ENCODE measurements at places on chromosomes 3 and 15.

DNA sequence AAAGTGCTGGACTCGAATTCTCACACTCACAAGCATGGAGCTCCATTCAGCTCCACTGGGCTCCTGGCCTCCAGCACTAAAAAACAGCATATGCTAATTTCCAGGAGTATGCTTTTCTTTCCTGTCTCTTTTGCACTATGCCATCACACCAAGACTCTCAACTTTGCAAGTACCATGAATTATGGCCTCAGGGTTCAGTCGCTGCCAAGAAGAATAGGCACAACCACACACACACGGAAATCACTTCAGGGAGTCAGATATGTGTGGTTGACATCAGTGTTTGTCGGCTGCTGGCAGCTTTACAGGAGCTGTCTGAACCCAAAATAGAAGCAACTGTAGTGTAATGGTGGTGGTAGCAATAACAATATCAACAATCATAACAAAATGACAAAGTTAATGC lies 305.0 kb upstream of the SLCO3A1 start:
- DNase-seq, result no peak

- DNase-seq, result no peak
Measured at GRCh38 chr15:60801395-60801794, 322.5 kb upstream of the ICE2 start.

DNA sequence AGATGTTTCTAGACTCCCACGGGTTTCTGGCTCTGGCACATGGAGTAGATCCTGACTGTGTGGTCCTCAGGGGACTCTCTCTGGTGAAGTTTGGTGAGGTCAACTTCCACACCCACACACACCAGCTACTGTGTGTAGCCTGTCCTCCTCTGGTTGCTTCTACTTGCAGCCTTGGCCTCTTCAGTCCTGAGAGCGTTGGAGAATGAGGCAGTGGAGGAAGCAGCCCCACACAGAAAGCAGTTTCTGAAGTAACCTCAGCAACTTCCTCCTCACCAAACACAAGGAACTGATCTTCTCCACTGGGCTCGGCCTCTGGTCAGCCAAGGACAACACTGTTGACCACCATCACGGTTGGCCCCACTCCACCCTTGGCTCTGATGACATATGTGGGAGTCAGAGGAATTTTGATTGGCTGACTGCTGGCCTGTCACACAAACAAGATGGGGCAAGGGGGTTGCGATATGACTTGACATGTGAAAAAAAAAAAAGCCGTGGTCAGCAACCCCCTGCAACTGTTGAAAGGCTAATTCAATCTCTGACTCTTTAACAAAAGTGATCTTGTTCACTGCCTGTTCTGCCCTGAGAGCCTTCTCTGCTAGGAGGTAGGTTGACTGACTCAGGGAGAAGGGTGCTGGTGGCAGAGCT lies 19.6 kb downstream of the CD86 start:
- no peak for DNase-seq

DNA sequence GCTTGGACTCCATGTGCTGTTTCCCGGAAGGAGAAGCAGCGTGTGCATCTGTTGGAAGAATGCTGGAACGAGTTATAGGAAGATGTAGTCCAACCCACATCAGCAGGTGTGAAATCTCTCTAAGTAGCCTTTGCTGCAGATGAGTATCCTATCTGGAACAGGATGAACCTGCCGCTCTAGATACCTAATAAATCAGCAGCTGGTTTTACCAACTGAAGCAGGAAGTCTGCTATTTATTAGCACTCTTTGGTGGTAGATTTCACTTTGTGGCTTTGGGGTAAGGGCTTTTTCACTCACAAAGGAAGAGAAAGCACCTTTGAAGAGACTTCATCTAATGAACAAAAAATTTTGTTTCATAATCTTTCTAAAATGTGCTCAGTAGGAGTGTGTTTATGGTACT lies 66.4 kb downstream of the DCUN1D1 start:
- peak; percentile 37 for DNase-seq

DNA sequence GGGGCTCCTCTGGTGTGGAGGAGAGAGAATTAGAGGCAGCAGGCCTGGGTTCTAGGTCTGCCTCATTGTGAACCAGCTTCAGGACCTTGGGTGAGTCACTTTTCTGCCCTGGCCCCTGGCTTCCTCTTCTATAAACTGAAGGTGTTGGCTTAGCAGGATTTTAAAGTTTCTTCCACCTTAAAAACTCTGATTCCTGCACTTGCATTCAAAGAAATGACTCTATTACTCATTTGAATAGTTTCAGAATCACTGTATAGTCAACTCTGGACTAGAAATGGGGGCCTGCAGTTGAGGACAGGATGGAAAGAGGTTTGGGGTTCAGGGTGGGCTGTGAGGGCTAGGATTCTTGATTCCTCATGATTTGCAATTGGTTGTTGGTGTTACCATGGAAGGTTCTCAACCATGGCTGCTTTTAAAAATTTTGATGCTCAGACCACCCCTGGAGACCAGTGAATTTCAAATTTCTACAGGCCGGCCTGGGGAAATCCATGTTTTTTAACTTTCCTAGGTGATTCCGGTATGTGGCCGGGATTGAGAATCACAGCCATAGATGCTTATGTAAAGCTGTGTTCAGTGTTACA lies 19.9 kb downstream of the SMAD3 start:
- DNase-seq, result no peak

GRCh38 chr3:144463911-144464310 lies 492.3 kb downstream of the DIPK2A start:
- no peak for DNase-seq

- no peak for DNase-seq
Measured at GRCh38 chr3:57872606-57873005, 116.5 kb downstream of the SLMAP start.

GRCh38 chr3:141471160-141471559 lies 15.7 kb upstream of the RASA2 start:
- no peak for DNase-seq

DNA sequence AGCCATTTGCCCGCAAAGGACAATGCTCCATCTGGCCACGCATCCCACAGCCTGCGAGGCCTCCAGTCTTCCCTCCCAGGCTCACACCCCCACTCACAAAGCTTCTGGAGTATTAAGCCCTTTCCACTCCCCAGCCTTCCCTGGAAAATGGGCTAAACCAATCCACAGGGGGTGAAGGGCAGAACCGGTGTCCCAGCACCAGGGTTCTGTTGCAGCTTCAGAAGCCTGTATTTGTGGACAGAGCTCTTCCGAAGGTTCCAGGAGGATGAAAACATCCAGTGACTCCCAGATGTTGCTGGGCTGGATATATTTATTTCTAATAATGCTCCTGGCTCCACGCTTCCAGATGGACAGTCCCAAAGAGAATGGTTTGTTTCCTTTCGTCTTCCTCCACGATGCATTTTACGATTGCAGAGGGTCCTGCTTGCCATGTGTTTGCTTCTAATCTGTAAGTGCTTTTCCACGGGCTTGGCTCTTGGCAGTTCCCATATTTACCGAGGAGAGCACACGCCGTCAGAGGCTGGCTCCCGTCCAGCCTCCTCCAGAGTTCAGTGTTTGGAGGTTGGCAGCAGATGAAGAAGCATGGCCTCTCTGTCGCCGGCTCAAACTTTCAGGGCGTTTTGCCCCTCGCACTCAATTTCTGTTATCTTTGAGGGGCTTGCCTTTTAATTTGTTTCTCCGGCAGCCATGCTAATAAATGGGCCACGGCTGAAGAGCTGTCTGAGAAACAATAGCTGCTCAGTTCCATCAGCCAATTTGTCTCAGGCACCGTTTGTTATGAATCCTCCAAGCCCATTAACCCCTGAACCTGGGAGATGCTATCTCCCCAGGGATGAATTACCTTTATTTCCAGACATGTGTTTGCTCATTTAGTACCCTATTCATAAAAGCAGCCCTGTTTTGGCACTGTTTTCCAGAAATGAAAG lies 367.9 kb upstream of the PROK2 start:
- DNase-seq, result no peak

- no peak for DNase-seq
Measured at GRCh38 chr15:61556037-61556648, 327.0 kb upstream of the RORA start.

- no peak for DNase-seq
Measured at GRCh38 chr15:49964551-49964950, 154.5 kb downstream of the ATP8B4 start.

DNA sequence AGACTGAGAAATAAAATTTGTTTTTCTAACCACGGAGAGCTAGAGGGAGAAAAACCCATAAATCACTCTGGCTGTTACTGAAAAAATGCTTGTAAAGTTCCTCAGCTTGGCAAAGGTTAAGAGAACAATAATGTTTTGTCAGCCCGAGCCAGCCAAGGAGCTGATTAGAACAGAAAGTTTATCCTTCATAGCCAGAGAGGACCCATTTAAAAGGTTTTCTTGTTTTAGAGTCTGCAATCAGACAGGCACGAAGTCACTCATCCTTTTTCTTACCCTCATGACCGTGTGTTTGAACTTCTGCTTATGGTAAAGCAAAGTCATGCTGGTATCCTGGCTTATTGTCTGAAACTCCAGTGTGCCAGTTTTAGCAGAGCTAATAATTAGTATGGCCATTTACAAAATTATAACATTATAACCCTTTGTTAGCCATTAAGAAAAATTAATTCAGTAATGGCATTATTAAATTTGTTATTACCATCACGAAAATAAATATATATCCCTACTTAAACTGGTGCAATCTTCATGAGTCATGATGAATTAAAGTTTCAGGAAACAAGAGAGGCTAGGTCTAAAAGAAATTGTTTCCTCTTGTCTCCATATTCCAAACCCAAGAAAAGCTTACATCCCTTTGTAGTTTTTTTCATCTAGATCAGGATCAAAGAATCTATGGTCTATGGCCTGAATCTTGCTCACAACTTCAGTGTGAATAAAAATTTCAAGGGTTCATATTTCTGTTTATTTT lies 13.5 kb upstream of the STXBP5L start:
- DNase-seq, result no peak

- no peak for DNase-seq
Measured at GRCh38 chr15:100909565-100909964, 9.6 kb upstream of the LRRK1 start.

DNA sequence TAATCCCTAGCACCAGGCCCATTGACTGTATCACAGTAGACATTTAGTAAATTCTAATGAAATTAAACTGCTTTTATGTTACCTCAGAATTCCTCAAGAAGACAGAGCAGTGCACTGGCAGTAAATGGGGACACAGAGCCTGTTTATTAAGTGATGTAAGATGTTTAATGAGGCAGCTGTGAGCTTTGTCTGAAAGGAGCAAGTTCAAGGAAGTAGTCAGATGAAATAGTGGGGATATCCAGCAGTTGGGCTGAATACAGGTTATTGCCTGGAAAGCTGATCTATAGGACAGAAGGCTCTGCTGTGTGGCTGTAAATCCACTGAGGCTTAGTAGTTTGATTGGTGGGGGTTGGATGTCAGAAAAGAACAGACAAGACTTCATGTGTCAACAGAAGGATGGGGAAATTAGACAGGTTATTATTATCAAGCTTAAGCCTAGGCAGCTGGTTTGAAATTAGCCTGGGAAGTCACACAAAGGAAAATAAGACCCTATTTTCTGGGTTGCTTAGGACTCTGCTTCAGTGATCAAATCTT lies 62.2 kb downstream of the PFN2 start:
- no peak for DNase-seq

DNA sequence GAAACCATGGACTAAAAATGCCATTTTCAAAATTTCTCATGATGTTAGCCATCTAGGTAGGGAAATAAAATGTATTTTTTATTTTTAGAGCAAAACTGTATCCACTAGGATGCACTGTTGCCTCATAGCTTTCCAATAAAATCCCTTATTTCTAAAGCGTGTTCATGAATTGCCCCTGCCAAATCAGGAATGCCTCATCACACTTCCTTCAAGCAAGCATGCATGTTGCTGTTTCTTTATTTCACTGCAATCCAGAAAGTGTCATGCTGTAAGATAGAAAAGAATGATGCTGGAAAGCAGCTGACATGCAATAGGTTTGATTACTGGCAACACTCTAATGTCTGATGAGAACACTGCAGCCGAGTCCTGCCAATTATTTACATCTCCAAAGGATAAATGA lies 239.5 kb downstream of the CHL1 start:
- no peak for DNase-seq

DNA sequence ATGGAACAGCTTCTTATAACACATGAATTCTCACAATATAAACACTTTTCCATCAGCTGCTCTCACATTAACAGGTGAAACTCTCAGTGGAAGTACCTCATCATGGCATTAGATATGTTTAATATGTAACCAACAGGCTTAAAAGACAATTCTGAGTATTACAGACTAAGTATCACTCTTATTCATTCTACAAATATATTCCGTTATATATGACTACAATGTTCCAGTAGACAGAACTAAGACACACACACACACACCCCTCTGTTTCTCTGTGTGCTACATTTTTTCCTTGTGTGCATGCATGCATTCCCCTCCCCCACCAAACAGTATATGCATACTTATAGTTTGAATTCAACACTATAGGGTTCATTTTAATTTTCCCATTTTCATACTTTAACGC lies 32.4 kb downstream of the MRPL3 start:
- no peak for DNase-seq

DNA sequence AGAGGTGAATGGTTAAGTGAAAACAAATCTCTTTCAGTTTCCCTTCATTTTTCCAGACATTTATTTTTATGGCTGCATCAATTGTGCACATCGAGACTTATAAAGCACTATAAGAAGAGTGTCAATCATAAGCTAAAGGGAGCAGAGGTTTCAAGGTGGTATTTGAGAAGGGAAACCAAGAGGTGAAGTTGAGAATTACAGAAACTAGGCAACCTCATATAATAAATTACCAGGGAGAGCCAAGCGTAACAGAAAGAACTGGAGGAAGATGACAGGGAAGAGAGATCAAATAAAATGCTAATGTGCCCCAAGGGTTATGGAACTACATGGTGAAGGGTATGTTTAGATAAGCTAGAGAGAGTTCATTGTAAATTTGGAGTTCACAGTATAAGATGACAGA lies 6.3 kb upstream of the CCDC54 start:
- DNase-seq, result no peak

Data from CD4-positive, alpha-beta T cell treated with Interleukin-6 at 100 ng/mL for 8 hours (primary cell).